ENCODE measurements at places on chromosomes 6 and 20.

GRCh38 chr6:42530751-42531150 is 33.1 kb upstream of the UBR2 start:
- no peak for DNase-seq

- no peak for DNase-seq
Measured at GRCh38 chr6:90643381-90643780, 56.5 kb upstream of the MAP3K7 start.

DNA sequence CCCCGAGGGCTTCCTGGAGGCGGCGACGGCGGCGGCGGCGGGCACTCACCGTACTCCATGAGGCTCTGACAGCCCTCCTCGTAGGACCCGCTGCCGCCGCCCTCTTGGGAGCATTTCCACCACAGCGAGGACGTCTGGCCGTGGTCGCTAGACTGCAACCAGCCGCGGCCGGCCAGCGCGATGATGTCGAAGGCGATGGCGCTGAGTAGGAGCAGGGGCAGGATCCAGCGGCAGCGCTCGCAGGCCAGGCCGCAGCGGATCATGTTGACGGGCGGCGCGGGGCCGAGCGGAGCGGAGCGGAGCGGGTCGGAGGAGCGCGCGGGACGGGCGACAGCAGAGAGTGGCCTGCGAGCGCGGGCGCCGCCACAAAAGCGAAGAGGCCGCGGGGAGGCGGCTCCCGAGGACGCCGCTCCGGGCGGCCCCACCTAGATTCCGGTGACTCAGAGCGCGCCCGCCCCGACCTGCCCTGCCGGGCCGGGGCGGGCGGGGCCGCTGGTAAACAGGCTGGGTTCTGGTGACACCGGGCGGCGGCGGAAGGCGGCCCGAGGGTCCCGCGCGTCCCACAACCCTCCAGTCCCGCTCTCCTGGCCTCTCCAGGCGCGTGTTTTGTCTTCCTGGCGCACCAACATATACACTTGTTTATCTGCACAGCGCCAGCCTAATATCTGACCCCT is at the start of gene PERP:
PERP (minus strand) TSS at position 342 of the 674 bp plus-strand sequence; CDS start at position 263, 79 bp downstream.
- peak; percentile 69 for DNase-seq

DNA sequence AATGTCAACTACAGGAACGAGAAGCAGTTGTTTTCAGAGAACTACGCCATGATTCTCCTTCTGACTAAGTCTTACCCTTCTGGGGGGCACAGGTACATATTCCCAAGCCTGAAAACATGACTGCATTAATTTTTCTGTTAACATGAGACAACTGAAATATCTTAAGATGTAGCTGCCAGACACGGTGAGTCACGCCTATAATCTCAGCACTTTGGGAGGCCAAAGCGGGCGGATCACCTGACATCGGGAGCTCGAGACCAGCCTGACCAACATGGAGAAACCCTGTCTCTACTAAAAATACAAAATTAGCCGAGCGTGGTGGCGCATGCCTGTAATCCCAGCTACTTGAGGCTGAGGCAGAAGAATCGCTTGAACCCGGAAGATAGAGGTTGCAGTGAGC is 21.7 kb downstream of the TBC1D20 start:
- no peak for DNase-seq

Data from stimulated activated naive CD4-positive, alpha-beta T cell treated with Interleukin-2 at 50 U/mL for 16 hours (primary cell).